ENCODE measurements at places on chromosomes 6 and 20. TPM values are rescaled to one million over a fixed set of nuclear protein-coding genes. Genes with fewer than 3 reads are reported as not detected.

Gene FAM83D
- 64.0 TPM for total RNA-seq

Gene FBXL4
- total RNA-seq = 13.2 TPM

Gene HACE1
- 16.0 TPM for total RNA-seq

Gene GSTA2
- total RNA-seq = 13.7 TPM

Gene TBC1D32
- total RNA-seq = 4.8 TPM

Gene SS18L1
- total RNA-seq = 15.3 TPM

Gene KCNS1
- not detected for total RNA-seq

Gene LY86
- total RNA-seq = not detected

Gene LTB
- total RNA-seq = 0.22 TPM

Gene SEMG1
- not detected for total RNA-seq

Gene FAM217A
- total RNA-seq = not detected

Gene POPDC3
- 0.20 TPM for total RNA-seq

Gene LRRC73
- 0.17 TPM for total RNA-seq

Gene RNF146
- total RNA-seq = 22.2 TPM

Gene RFX6
- total RNA-seq = not detected

Gene BMP5
- not detected for total RNA-seq

Gene PTCRA
- total RNA-seq = not detected

Gene PRL
- not detected for total RNA-seq

Gene COL11A2
- total RNA-seq = 0.55 TPM

Gene TBX18
- total RNA-seq = not detected

Gene ULBP3
- total RNA-seq = 0.42 TPM

Gene CBLN4
- total RNA-seq = not detected

Gene HDDC2
- 78.7 TPM for total RNA-seq

Gene VGLL2
- not detected for total RNA-seq

Gene ZNF311
- total RNA-seq = not detected

Gene CCN5
- total RNA-seq = not detected
